RKO (cell line): ENCODE measurements at places on chromosomes 4 and X.

- DNase-seq, result peak; percentile 3
These were observed 1328.7 kb downstream of the ADGRL3 start for GRCh38 chr4:62528874-62529273.

GRCh38 chr4:185480016-185480732, 8.6 kb upstream of the CCDC110 start:
- DNase-seq, result no peak

- no peak for DNase-seq
These were observed 734 bp upstream of the SH3TC1 start for GRCh38 chr4:8198206-8198905.

DNA sequence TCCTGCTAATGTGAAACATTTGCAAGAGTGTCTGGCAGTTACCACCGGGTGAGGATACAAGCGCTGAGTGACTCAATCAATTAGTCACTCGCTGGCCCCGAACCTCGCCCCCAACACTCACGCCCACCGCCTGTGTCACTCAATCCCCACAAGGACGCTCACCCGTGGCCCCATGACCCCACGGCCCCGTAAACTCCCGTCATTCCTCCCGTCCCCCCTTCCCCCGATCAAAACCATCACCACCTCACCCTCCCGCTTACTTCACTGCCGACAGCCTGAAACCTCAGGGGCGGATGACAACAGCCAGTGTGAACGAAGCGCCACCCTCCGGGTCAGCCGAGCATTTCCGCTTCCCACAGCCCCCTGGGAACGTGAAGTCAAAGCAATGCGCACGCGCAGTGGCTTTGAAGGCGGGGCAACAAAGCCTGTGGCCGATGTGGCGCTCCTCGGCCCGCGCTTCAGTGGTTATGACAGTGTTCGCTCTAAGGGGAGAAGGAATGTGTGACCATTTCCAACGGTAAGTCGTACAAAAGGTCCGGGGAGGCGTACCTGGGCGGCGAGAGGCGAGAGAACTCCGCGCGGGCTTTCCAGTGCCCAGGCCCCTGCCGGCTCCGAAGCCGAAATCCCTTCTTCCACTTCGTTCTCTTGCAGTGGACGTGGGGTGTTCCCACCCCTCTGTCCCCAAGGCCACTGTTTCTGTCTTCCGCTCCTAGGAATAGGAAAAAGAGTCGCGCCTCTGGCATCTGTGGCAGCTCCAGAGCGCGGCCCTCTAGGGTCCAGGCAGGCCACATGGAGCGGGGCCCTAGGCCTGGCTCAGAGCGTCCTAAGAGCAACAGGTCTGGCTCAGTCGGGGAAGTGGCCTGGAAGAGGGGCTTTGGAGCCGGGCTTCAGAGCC, at the start of gene ZNF674:
Gene ZNF674, minus strand, starts transcription at position 311 of the 895 bp plus-strand sequence. CDS start 3,334 bp downstream, outside the sequence.
- DNase-seq, result peak; percentile 91

DNA sequence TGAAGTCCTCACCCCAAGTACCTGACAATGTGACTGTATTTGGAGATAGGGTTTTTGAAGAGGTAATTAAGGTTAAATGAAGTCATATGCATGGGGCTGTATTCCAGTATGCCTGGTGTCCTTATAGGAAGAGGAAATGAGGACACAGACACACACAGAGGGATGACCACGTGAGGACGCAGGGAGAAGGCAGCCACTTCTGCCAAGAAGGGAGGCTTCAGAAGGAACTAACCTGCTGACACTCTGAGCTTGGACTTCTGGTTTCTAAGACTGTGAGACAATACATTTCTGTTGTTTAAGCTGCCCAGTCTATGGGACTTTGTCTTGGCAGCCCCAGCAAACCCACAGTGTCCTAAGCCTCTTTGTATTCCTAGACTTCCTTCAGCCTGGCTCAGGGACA, 3.0 kb upstream of the SLC2A9 start:
- DNase-seq, result no peak

DNA sequence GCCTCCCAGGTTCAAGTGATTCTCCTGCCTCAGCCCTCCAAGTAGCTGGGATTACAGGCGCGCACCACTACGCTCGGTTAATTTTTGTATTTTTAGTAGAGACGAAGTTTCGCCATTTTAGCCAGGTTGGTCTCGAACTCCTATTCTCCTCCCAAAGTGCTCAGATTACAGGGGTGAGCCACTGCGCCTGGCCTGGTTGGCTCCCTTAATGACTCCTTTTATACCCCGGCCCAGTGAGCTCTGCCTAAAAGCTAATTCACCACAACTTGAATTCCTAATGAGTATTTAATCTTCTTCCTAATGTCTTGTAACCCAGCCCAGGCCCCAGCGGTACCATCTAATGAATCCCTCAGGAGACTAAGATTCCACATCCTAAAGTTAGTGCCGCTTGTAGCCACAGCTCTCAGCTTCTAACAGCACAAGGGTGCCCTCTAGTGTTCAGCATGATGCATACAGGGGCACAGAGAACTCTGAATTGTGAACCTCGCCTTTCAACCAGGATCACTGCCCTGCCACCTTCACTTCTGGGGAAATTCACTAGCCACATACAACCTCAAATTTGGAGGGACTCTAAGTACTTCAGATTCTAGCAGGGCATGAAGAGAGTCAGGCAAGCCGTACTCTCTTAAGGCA, 89.5 kb downstream of the OR13H1 start:
- DNase-seq, result peak; percentile 75

DNA sequence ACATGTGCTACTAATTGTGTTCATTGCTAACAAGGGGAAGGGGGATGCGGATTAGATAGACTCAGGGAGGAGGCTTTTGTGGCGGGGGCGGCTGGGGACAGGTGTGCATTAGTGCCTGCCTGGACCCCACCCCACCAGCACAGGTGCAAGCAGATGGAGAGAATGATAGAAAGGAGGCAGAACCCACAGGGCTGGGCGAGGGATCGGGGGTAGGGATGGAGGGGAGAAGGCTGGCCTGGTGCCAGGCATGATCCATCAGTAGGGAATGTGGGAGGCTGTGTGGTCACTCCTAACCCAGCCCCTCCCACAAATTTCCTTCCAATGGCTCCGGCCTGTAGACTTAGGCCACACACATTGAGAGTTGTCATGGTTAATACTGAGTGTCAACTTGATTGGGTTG, 30.5 kb upstream of the CRMP1 start:
- DNase-seq, result no peak

DNA sequence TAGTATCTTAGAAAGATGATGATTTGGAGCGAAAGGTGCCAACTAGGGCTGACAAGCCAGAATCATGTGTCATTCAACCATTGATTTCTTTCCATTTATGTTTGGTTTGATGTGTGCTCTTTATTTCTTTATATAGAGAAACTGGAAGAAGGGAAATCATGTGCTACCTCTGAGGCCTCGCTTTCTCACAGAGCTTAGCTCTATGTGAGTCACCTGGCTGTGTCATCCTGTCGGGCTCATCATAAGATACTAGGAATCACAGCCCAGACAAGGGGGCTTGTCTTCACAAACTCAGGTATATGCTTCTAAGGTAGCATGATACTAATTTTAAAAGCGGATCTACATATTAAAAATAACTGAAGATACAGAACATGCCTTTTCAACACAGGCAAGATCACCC, 81.7 kb upstream of the GPM6B start:
- peak; percentile 68 for DNase-seq
